Activated CD4-positive, alpha-beta T cell treated with anti-CD3 and anti-CD28 coated beads, Interleukin-2, amount 50 U/mL, for 16 hours (primary cell): ENCODE measurements at places on chromosomes 16 and 17.

- DNase-seq, result no peak
These were observed 983 bp downstream of the VAT1L start for GRCh38 chr16:77789085-77790008.

GRCh38 chr16:51982715-51983680 lies 563.9 kb downstream of the TOX3 start:
- DNase-seq, result peak; percentile 62

- DNase-seq, result no peak
These were observed 259.2 kb downstream of the SLC39A11 start for GRCh38 chr17:72833128-72833765.

DNA sequence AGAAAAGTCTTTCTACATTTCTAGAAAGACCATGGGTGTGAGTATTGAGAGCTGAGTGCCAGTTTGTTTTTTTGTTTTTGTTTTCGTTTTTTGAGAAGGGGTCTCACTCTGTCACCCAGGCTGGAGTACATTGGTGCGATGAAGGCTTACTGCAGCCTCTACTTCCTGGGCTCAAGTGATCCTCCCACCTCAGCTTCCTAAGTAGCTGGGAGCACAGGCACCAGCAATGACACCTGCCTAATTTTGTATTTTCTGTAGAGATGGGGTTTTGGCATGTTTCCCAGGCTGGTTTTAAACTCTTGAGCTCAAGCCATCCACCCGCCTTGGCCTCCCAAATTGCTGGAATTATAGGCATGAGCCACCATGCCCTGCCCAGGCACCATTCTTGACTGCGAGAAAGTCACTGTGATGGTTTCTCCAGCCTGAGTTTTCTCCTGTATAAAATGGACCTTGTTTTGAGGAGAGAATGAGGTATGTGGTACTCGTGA lies 673.8 kb downstream of the MAF start:
- DNase-seq, result no peak

DNA sequence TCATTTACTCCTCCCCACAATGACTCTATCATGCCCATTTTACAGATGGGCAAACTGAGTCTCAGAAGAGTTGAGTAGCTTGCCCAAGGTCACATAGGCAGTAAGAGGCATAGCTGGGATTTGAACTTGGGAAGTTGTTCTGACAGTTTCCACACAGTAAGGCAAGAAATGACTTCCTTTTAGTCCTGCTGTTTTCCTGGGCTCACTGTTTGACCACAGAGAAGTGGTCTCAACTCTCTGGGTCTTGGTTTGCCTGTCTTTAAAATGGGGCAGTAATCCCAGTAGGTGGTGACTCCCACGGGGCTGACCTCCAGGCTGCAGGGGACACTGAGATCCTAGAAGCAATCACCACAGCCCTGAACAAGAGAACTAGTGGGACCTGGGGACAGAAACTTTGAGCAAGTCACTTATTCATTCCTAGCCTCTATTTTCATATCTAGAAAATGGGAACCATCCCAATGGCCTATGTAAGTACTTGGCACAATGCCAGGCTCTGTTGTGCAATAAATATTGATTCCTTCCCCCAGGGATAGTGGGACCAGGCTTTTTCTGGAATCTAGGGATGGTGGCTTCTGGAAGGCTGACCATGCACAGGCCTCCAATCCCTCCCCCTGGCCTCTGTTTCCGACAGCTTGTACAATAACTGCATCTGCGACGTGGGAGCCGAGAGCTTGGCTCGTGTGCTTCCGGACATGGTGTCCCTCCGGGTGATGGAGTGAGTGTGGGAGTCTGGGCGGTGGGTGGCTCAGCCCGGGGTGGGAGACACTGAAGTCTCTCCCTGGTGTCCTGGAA lies 20.5 kb downstream of the DEXI start:
- DNase-seq, result no peak

GRCh38 chr16:30992931-30993816 lies 8.2 kb downstream of the HSD3B7 start:
- DNase-seq, result no peak

DNA sequence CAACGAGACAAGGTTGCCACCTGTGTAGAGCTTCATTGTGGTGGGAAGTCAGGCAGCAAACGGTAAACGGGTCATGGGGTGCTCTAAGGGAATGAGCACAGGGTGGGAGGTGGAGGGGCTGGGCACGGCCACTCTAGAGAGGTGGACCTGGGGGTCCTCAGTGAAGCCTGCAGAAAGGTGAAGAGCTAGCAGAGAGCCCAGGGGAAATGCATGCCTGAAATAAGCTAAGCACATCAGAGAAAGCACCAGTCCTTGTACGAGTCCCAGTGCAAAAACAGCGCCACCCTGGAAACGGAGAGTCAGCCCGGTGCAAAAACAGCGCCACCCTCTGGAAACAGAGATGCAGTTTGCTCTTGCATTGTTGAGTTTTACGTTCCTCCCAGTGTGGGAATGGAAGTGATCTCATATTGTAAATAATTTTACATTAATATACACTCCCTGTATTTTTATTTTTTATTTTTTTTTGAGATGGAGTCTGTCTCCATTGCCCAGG lies 65.0 kb downstream of the TBC1D16 start:
- peak; percentile 10 for DNase-seq

DNA sequence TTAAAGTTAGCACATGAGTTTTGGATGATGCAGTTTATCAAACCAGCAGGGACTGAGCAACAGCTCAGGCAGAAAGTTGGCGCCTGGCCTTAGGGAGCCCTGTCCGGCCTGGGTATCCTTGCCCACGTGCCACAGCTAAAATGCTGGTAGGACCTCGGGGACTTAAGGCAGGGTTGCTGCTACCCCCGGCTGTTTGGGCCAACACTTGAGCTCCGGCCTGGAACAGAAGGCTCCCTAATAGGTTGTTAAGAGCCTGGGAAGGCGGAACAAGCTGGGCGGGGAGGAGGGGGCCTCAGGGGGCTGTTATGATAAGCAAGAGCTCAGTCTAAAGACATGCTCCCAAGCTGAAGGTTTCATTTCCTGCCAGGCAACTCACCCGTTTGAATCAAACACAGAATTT lies 39.7 kb downstream of the CUEDC1 start:
- no peak for DNase-seq

GRCh38 chr16:87581857-87582215 lies 20.5 kb upstream of the JPH3 start:
- DNase-seq, result no peak

DNA sequence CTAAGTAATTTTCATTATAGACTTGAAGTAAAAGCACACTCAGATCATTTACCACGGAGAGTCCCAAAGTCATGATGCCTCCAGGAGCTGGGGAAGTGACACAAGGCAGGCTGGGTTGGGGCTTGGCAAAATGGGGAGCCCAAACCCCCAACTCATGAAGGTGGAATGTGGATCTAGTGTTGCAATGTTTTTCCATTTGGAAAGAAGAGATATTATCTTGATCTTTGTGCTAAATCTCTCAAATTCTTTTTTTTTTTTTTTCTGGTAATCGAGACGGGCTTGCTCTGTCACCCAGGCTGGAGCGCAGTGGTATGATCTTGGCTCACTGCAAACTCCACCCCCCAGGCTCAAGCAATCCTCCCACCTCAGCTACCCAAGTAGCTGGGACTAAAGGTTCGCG lies 7.5 kb upstream of the KCNG4 start:
- no peak for DNase-seq

DNA sequence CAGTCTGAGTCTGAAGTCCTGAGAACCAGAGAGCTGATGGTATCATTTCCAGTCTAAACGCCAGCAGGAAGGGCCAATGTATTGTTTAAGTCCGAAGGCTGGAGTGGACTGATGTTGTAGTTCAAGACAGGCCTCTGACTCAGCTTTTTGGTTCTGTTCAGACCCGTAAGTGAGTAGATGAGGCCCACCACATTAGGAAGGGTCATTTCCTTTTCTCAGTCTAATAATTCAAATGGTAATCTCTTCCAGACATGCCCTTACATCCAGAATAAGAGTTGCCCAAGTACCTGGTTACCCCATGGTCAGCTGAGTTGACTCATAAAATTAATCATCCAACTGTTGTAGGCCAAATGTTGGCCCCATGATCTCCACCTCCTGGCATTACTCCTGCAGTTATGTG lies 442.6 kb upstream of the HSBP1 start:
- no peak for DNase-seq

DNA sequence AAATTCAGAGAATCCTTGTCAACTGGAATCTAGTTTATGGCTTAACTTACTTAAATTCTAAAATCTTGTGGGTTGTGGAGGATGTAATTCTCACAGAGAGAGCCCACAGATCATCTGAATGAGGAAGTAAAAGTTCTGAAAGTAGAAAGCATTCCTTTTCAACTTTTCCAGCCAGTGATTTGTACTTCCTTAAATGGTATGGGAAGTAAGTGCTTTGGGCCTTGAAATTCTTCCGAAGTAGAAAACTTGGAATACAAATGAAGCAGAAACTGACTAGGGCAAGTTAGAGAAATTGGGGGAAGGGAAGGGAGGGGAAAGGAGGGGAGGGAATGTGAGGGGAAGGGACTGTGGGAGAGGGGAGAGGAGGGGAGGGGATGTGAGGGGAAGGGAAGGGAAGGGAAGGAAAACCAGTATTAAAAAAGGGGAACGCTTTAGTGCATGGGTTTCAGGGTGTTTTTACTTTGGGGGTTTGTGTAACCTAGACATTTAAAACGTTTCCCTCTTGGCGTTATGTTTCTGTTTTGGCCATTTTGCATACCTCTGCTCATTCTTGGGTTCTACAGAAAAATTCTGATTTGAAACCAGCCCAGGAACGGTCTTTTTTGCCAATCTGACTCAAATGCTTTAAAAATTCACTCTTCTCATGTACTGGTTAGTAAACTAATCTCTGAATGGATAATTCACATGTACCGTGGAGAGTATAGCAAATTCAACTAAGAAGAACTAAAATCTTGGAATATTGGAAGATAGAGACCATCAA lies 15.5 kb upstream of the SNTB2 start:
- no peak for DNase-seq

DNA sequence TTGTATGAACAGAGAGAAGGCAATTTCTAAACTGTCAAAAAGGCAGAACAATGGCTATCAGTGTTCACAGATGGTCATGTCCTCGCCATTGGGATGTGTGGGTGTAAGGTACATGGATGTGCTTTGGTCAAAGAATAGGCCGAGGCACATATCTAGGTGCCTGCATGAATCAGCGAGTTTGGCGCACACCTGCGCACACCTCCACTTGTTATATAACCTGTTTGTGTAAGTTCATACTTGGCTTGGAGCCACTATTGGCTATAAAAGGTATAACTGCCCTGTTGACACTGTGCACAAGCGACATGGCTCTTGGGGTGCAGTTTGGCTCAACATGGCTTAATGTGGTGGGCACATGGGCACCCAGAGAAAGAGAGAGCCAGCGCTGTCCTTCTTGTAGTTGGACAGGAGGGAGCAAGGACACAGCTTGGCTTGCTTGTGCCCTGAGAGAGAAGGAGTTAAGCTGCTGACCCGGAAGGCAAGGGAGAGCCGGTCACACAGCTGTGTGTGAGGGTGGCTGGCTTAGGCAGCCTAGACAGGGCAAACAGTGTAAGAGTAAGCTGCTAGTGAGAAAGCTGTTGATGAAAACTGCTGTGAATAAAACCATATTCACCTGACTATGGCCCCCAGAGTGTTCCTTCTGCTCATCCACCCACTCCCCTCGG lies 499.1 kb downstream of the KCNJ2 start:
- no peak for DNase-seq

GRCh38 chr17:41739661-41740352 lies 5.4 kb upstream of the HAP1 start:
- DNase-seq, result no peak

GRCh38 chr17:5111402-5112204 lies at the start of gene ZNF232:
ZNF232 (minus strand) TSS chr17:5111878; CDS start chr17:5111822, 56 bp downstream.
- DNase-seq, result peak; percentile 94

DNA sequence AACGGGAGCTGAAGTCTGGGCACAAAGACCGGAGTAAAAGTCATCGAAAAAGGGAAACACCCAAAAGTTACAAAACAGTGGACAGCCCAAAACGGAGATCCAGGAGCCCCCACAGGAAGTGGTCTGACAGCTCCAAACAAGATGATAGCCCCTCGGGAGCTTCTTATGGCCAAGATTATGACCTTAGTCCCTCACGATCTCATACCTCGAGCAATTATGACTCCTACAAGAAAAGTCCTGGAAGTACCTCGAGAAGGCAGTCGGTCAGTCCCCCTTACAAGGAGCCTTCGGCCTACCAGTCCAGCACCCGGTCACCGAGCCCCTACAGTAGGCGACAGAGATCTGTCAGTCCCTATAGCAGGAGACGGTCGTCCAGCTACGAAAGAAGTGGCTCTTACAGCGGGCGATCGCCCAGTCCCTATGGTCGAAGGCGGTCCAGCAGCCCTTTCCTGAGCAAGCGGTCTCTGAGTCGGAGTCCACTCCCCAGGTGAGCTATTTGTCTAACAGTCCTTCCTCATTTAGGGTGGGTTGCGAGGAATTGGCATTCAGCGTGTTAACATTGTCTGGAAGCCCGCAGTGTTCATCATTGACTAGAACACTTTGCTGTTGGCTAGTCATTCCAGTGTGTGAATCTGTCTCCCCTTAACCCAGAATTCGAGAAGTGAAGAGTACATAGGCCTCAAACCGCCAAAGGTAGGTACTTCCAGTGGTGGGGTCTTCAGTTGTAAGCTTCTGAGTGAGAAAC lies 1.5 kb downstream of the CDK12 start:
- peak; percentile 25 for DNase-seq

DNA sequence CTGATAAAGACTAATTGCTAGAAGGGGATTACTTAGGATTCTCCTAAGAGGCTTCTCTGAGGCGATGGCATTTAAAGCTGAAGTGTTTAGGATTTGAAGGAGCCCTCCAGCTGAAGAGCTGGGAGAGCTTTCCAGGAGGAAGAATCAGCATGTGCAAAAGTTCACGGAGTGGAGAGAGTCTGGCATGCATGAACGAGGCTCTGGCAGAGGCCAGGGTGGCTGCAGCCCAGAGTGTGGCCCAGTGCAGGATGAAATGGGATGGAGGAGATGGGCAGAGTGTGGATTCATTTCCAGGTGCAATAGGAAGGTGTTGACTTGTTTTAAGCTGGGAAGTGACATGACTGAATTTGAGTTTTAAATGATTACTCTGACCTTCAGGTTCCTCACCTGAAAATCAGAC lies 249.0 kb upstream of the CCL2 start:
- DNase-seq, result no peak

DNA sequence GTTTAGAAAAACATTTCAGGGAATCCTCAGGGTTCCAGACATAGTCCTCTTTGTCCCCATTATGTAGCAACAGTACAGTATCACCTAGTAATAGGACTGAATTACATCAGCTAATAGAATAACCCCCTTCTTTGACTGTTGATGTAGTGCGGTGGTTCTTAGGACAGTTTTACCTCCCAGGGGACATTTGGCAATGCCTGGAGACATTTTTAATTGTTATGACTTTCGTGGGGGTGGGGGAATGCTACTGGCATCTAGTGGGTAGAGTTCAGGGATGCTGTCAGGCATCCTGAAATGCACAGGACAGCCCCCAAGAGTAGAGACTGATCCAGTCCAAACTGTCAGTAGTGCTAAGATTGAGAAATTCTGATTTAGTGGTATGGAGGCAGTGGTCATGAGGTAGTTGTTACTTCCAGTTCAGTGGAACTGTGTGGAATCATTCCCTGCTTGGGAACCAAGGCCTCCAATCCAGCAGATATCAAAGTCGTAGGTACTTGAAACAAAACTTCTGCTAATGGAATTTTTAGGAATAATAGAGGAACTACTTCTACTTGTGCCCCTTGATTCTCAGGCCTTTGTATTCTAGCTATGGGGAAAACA lies 20.3 kb downstream of the NF1 start:
- DNase-seq, result no peak
